ENCODE measurements at places on chromosomes 2 and 18. TPM values are rescaled to one million over a fixed set of nuclear protein-coding genes. Genes with fewer than 3 reads are reported as not detected.
A peak's percentile ranks its signal among the peaks of the same experiment; 100 is the strongest.

Gene NAT8
- total RNA-seq, result not detected

Gene ASAP2
- 29.7 TPM for total RNA-seq

Gene CHRND
- not detected for total RNA-seq

GRCh38 chr18:3619222-3619621, 169.2 kb downstream of the TGIF1 start:
- DNase-seq, result no peak

GRCh38 chr2:28492282-28492681, 3.6 kb upstream of the PLB1 start:
- no peak for DNase-seq

DNA sequence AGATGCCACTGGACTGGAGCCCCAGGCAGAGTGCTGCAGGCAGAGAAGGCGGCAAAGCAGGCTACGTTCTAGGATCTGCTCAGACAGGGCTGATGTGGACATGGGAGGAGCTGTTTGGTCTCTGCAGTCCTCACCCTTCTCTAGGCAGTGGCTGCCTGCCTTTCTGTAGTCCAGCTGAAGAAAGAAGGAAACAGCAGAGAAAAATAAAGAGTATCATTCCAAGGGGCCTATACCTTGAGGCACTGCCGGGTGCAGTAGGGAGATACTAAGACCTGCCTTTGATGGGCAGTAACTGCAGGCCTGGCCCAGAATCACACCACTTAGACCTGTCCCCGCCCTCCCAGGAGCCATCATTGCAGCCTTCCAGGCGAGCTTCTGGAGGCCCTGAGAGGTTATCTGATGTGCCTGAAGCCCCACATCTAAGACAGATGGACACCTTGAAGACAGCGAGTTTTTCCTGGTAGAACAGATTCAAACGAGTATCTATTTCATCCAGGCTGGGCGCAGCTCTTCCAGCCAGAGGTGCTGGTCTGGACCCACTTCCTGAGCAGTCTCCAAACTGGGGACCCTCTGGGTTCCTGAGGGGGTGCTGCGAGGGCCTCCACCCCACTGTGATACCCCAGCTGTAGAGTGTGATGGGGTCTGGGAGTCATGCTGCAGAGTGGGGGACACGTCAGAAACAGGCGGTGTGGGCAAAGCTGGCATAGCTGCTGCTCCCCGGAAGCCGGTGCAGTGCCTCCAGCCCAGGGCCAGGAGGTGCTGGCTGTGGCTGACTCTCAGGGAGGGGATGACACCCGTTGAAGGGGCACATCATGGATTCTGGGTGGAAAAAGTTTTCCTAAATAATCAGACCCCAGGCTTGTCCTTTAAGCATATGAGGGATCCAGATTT, 87.3 kb upstream of the OTOS start:
- peak; percentile 22 for DNase-seq

DNA sequence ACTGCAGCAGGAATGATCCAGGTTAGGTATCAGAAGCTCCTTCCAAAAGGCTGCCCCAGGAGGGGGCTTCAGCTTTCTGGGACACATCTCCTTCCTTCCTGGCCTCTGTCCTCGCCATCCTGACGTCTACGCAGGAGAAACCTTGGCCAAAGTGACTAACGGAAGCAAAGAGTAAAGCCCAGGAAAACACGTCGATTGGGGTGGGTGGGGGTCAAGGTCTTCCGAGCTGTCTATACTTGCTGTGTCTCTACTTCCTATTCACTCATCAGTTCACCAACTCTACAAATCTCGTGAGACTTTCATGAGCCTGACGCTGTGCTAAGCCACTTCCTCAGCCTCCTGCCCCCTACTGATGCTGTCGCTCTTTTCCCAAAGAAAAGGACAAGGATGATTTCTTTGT, 212.6 kb downstream of the TNS1 start:
- no peak for DNase-seq

DNA sequence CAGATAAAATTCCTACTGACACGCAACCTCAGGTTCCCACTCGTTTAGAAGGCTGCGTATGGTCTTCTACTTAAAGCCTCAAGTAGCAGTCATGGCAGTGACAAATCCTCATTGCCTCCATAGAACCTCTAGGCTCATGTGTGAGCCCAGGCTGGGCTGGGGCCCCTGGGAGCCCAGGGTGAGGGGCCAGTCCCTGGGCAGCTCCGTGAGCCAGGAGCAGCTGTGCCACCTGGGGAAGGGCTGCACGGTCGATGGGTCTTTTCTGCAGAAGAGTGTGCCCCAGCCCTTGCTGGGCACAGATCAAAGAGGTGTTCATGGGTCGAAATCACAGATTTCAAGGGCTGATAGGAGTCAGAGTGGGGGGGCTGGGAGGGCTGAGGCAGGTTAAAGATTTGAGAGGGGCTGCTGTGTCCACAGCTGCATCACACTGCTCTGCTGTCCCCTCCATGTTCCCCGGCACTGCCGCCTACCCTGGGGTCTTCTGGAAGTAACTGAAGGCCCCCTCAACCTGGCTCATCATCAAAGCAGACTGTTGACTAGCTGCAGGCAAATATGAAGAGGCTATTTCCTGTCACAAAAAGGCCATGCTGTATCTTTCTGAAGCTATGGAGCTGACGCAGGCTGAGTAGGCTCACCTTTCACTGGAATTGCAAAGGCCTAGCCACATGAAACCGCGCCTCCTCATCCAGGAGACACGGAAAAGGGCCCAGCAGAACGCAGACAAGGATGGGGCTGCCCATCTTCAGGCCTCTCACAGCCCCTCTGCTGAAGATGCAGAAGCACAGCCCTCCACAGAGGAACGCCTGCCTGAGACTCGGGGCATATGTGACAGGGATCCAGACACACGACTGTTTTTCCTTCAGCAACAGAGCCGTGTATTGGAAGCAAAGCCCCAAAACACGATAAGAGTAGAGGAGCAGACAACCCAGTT, 35.7 kb upstream of the ALPP start:
- no peak for DNase-seq

GRCh38 chr2:50408936-50409335, 623.0 kb downstream of the NRXN1 start:
- no peak for DNase-seq

DNA sequence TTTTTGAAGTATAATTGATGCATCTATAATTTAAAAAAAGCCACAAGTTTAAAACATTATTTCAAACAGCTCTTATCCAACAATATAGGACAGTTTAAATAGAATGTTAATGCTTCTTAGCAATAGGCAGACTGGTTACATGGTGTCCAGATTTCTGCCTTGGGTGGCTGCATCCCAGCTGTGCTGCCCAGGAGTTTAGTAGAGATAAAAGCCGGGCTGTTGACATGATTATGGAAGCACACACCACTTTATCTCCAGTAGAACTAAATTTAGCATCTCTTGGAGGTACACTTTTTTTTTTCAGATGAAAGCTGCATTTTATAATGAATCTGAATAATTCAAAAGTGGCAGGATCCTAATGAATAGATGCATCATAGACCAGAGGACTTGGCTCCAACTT, 309.7 kb downstream of the PLCL1 start:
- DNase-seq, result no peak
